ENCODE measurements at places on chromosomes 1 and 21.
A peak's percentile ranks its signal among the peaks of the same experiment; 100 is the strongest.

DNA sequence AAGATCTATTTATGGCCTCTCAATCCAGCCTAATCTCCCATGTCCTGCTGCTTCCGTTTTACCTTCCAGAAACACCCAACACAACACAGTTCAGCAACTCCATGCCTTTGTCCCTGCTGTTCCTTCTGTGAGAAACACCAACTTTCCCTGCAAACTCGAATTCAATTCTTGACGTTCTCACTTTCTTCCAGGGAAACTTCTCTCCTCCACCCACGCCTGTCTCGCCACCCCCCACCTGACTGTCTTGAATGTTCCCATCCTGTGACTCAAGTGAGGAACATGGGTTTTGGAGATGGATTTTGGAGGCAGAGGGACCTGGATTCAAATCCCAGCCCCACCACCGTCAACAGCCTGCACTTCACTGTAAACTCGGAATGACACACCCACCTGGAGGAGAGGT, 44.8 kb downstream of the GRHL3 start:
- DNase-seq, result no peak

DNA sequence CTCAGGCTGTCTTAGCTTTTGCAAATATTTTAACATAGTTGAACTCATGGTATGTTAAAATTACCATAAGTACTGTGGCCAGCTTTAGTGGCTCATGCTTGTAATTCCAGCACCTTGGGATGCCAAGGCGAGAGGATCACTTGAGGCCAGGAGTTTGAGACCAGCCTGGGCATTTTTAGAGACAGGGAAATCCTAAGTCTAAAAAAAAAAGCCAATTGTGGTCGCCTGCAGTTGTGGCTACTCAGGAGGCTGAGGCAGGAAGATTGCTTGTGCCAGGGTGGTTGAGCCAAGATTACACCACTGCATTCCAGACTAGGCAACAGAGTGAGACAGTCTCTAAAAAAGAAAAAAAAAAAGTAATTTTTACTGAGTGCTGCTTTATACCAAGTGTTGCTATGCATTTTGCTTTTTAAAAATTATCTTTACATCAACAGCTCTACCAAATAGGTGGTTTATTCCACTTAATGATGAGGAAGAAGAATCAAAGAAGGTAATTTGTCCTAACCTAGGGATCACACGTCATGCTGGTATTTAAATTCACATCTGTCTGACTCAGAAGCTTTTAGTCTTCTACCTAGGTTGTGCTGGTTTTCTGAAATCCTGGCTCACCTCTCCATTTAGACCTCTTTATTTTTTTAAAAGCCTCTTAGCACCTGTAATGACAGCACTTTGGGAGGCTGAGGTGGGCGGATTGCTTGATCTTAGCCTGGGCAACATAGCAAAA, 16.8 kb downstream of the PPP1R12B start:
- no peak for DNase-seq

- DNase-seq, result peak; percentile 65
Measured at GRCh38 chr1:151898519-151898991, 10.8 kb downstream of the THEM4 start.

- DNase-seq, result no peak
Measured at GRCh38 chr1:94540440-94541245, 916 bp downstream of the F3 start.

GRCh38 chr1:19312782-19313635, 883 bp downstream of the SLC66A1 start:
- no peak for DNase-seq

DNA sequence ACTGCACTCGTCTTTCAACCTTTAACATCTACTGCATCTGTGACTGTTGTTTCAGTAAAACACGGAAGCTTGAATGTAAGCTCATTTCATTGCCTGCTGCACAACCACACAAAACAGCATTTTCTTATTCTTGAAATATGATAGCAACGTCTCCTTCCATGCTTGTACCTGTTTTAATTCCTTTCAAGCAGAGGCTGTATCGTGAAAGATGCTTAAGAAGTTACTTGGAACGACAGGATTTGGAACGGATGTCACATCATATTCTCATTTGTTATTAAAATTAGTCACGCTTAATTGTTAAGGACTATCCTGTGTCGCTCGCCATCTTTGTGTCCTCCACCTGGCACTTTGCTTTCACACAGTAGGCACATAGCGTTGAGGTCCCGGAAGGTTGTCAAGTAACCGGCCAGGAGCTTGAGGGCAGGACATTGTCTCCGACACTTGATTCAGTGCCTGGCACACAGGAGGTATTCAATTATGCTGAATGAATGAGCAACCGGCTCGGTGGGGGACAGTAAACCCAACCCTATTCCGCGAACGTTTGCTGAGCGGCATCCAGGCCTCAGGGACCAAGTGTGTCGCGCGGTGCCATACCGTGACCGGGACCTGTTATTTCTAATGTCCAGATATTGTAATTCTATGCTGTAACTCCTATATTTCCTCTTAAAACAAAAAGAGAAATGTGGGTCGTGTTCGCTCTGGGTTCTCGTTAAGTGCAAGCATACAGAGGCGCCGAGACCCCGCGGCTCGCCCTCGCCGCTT, 499 bp upstream of the SH3GLB1 start:
- DNase-seq, result no peak

DNA sequence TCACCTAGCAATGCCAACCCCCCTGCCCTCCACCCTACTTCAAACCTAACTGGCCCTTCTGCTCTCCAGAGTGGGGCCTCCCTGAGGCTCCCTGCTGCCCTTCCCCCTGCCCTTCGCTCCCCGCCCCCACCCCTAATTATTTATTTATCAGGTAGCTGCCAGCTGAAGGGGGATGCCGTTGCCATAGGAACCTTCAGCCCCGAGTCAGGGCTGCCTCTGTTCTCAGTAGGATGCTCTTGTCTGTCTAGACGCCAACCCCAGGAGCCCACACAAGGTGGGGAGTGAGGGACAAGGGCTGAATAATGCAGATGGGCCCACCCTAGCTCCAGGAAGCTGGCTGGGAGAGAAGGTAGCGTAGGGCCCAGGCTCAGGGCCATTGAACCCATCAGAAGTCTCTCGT, 41.1 kb downstream of the NKAIN1 start:
- DNase-seq, result no peak

DNA sequence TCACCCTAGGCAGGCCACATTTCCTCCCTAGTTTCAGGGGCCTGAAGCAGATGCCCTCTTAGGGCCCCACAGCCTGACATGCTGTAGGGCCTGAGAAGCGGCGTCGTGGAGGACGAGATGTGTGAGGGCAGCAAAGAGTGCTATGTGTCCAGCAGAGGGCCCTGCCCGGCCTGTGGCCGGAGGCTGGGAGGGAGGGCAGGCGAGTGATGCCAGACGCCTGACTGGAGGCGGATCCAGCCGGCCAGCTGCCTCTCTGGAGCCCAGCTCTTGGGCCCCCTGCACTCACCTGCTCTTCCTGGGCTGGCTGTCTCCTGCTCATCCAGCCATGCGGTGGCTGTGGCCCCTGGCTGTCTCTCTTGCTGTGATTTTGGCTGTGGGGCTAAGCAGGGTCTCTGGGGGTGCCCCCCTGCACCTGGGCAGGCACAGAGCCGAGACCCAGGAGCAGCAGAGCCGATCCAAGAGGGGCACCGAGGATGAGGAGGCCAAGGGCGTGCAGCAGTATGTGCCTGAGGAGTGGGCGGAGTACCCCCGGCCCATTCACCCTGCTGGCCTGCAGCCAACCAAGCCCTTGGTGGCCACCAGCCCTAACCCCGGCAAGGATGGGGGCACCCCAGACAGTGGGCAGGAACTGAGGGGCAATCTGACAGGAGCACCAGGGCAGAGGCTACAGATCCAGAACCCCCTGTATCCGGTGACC, at the start of gene GPR37L1:
GPR37L1 (plus strand) TSS at position 279 of the 697 bp plus-strand sequence; CDS start at position 326, 47 bp downstream.
- peak; percentile 72 for DNase-seq

GRCh38 chr1:221961532-221962292, 219.8 kb upstream of the DUSP10 start:
- DNase-seq, result no peak

DNA sequence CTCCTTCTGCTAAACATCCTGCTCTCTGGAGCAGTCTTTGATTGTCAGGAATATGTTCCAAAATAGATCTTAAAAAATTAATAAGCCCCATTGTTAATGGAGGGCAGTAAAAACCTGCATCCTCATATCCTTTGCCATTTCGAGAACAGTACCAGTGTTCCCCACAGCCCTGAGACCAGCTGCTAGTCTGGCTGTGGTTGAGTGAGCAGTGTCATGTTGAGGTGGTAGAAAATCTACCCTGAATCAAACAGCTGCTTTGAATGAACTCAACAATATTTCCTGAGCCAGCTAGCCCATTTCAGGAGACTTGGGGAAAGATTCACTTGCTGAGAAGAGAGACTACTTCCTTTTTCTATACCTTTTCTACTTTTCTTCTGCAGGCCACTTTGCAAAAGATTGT, 24.4 kb downstream of the FABP3 start:
- DNase-seq, result no peak

- peak; percentile 89 for DNase-seq
Measured at GRCh38 chr1:53328009-53328461, at the start of gene LRP8. TSS of gene LRP8 (minus strand) at chr1:53328070. CDS start at chr1:53327912, 158 bp downstream.

DNA sequence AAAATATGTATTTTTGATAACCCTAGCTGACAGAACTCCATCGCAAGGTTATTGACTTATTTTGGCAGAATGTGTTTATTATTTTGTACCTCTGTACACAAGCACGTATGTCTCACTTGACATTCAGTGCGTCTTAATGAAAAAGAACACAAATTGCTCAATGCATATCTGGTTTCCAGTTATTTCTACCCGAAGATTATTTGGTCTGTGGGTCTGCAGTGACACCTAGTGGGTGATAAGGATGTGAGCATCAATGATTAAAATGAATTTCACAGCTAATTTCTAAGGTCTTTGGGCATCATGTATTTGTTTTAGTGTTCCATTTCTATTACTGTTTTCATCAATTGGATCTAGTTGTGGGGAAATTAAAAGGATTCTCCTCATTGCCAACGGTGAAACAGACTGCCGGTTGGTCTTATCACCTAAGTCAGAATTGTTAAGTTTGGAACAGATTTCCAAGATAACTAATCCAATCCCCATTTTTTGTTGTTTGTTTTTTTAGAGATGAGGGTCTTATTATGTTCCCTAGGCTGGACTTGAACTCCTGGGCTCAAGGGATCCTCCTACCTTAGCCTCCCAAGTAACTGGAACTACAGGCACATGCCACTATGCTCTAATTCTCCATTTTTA, 13.9 kb downstream of the DDX20 start:
- no peak for DNase-seq

- no peak for DNase-seq
Measured at GRCh38 chr21:41835711-41836154, 43.4 kb downstream of the PRDM15 start.

DNA sequence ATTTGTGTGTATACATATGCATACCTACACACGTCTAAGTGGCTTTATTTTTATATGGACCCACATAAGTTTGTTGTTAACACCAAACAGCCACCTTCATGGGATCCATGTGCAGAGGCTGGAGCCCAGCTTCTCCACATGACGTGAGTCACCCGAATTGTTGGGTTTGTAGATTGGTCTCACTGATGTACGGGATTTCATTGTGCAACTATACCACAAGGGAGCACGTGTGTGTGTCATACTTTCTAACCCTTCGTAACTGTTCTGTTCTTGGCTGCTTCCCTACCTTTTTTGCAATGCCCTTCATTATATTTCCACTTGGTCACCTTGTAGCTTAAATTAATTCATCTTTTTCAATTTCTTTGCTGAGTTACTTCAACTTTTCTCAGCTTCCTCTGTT, 21.0 kb downstream of the SPRTN start:
- DNase-seq, result no peak

- no peak for DNase-seq
Measured at GRCh38 chr1:115655916-115656315, 14.1 kb downstream of the VANGL1 start.

DNA sequence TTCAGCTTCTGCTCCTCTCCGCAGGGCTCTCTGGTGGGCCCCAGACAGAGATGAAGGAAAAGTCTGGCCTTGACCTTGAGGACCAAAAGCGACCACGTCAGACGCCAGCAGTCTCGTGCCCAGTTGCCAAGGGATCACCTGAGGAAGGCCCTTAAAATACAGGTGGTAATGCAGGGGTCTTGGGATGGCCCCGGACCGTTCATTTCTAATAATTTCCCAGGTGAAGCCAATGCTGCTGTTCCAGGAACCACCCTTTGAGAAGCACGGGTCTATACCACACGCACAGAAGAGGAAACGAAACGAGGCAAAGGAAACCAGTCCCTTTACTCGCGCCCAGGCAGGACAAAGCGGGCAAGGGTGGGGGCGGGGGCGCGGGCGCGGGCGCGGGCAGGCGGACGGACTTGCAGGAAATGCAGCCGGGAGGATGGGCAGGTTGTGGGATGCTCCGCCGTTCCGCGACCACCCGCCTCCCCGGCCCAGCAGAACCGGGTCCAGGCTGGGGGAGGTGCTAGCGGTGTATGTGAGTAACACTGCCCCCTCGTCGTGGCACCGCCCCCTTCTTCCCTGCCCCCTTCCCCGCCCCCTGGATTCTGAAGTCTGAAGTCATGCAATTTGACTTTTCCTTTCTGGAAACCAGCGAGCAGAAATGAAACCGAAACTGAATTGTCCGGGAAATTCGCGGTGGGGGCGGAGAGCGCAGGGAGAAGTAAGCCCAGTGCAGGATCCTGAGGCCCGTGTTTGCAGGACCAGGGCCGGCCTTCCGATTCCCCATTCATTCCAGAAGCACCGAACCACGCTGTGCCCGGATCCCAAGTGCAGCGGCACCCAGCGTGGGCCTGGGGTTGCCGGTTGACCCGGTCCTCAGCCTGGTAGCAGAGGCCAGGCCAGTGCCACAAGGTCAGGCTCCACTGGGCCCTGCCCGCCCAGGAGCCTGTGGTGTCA, 5.8 kb upstream of the MX1 start:
- peak; percentile 93 for DNase-seq

DNA sequence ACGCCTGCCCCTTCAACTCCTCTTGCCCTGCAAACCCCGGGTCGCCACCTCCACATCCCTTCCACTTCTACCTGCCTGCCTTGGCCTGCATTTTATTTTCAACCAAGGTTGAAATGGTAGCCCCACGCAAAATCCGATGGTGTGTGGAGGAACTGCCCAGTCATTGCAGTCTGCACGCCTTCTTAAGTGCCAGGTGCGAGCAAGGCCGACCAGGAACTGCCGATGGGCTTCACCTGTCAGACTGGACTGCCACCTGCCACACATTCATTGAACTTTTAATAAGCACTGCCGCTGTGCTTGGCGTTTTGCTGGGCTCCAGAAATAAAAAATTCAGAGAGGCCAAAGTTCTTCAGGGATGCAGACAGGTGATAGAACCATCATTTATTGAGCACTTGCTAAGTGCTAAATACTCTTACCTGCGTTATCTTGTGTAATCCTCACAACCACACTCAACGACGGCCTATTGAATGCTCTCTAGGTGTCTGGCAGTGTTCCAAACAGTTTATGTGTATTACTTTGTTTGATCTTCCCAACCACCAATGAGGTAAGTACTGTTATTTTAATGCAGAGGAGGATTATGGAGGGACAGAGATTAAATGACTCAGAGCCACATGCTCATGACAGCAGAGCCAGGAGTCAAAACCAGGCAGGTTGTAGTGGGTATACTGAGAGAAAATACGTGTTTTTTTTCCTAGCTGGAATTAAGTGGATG, 36.2 kb downstream of the CACHD1 start:
- no peak for DNase-seq

DNA sequence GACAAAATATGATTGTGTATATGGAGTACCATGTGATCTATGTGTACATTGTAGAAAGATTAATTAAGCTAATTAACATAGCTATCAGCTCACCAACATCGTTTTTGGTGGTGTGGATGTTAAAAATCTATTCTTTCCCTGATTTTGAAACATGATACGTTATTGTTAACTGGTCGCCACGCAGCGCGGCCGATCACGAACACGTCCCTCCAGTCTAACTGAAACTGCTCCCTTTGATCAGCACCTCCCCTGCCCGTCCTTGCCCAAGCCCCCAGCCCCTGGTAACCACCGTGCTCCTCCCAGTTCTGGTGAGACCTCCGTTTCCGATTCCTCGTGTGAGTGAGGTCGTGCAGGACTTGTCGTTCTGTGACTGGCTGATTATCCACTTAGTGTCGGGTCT, 67.0 kb downstream of the AGPAT3 start:
- no peak for DNase-seq

- DNase-seq, result no peak
Measured at GRCh38 chr1:59885160-59885832, 41.3 kb downstream of the CYP2J2 start.
